ENCODE measurements at places on chromosomes 2 and 18.

DNA sequence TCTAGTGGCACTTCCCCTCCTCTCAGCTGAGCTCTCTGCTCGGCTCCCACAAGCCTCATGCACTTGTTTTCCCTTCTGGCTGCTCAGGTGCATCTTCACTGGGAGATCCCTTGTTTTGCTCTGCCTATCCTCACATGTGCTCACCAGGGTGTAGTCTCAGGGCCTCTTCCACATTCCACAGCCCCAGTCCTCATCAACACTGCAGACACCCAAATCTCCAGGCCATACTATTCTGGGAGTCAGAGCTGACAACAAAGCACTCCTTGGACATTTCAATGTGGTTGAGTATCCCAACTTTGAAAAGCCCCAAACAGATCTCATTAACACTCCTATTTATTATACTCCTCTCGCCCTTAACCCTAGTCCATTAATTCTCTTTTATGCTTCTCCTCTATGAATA lies 71.3 kb downstream of the CCDC93 start:
- no peak for DNase-seq

DNA sequence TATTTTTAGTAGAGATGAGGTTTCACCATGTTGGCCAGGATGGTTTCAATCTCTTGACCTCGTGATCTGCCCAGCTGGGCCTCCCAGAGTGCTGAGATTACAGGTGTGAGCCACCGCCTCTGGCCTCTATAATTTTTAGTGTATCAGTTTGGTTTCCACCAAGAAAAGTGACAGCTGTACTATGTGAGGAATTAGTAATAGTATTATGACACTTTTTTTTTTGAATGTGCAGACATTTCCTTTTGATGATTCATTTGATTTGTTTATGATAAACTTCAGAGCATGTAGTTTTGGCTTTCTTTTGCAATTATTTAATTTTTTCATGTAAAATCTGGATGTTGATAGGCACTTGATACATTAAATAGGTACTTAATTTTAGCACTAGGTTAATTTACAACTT lies 61.5 kb downstream of the PTPN4 start:
- no peak for DNase-seq

GRCh38 chr18:39685303-39685902 lies 2119.8 kb upstream of the CELF4 start:
- no peak for DNase-seq

DNA sequence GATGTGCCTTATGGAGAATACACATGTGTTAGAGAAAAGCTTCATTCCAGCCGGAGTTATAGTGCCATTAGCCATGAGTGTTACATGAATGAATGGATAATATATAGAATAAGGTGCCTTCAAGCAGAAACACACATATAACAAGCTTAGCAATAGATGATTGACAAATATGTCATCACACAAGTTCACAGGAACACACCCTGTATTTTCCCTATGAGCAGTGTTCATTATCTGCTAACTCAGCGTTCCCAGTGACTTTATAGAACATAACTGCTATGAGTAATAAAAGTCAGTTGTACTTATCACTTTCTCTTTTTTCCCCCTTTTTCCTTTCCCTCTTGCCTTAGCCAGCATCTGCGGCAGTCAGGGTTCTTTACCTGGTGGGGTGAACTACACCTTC lies 65.1 kb downstream of the TIMM21 start:
- DNase-seq = no peak

DNA sequence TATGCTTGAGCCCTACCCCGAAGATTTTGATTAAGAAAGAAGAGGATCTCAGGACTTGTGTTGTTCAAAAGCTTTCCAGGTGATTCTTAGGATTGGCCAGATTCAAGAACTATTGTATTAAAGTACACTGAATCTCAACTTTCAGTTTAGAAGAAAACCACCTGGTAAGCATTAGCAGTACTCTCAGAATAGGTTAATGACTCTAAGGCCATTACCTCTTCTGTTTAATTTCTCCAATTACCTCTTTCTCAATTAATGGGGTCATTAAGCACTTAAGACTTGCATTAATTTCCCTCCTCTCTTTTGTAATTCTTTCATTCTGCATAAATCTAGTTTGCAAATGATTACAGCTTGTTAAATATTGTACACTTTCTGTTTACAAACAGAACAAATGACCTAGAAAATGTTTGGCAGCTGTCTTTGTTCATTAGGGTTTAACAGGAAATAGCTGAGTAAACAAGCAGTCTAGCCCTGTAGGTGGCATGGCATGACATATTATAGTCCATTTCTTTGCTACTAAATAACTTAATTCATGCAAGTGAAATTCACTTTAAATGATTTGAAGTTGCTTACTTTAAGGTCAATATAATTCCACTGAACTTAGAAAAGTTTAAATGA lies 20.4 kb upstream of the TDRD15 start:
- DNase-seq = no peak

- DNase-seq = no peak
Measured at GRCh38 chr2:146817613-146818012, 1027.2 kb upstream of the ACVR2A start.

- DNase-seq = no peak
Measured at GRCh38 chr2:121906170-121906569, 150.7 kb downstream of the TSN start.

DNA sequence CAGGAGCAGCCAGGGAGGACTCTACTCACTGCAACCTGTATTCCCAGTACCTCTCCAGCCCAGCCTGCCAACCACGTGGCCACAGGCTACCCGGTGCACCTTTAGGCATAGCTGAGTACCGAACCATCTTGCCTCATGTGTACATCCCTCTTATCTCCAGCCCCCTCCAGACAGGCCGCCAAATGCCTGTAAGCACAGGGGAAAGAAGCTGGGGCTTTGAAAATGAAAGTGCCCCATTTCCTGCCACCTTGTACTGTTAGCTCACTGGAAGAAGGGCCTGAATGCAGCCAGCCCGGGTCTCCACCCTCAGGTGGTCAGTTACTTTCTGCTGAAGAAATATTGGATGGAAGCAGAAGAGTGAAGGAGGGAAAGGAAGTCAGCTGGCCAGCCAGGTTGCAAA lies 27.2 kb upstream of the RFX8 start:
- no peak for DNase-seq

DNA sequence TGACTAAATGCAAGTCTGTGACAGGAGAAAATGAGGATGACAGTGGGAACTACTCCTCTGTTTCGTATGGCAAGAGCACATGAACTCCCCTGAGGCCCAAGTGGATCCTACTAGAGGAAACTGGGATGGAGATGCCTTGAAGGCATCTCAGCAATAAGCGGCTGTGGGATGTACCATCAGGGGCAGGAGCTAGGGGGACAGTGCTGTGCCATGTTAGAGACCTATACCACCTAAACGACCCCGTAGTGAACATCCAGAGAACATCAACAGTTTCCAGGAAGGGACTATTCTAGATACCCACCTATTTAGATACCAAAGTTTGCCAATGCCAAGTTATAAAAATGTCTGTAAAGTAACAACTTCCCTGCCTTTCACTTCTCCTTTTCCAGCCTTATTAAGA lies 860.8 kb upstream of the ACVR2A start:
- no peak for DNase-seq

DNA sequence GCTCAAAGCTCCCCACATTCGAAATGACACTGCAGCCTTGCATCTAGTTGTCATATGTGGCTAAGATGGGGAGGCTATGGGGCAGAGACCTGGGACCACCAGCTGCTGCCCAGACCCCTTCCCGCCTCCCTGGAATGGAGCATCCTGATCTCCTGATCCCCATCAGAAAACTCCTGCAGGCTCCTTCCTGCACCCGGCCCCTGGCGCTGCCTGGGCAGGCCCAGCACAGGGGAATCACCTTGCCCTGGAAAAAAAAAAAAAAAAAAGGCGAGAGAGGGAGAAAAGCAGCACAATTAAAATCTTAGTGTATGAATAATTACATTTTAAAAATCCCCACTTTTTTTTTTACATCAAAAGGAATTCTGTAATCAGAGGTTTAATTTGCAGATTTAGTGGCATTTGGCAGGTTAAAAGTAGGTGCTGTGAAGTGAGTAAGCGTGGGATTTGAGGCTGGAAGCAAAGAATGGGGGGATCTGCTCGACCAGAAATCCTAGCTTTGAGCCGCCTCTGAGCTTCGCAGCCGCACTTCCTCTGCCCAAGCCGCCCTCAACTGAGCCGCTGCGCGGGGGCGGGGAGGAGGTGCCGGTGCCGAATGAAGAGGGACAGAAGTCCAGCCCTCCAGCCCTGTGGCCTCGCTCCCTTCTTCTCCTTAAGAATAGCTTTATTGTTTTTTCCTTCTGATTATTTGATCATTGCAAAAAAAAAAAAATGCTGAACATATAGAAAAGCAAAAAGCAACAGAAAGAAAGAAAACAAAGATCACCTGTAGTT lies 30.0 kb downstream of the THNSL2 start:
- no peak for DNase-seq

- peak; percentile 74 for DNase-seq
Measured at GRCh38 chr2:217360781-217361482, 501.1 kb upstream of the TNP1 start.

- no peak for DNase-seq
Measured at GRCh38 chr2:157182204-157182709, 75.2 kb upstream of the GALNT5 start.

DNA sequence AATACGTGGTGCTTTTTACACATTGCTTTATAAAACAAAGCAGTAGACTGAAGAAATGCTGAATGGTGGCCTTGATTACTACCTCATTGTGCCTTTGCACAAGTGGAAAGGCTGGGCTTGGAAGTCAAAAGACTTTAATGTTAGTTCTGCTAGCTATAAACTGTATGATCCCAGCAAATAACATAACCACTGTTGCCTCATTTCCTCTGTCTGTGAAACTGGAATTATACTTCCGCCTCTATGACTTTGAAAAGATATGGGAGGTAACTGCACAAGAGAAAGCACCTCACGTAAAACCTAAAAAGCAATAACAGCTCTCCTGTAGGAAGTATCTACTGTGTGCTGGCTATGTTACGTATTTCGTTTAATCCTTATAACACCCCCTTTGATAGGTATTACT lies 43.4 kb upstream of the DSC1 start:
- DNase-seq = no peak

DNA sequence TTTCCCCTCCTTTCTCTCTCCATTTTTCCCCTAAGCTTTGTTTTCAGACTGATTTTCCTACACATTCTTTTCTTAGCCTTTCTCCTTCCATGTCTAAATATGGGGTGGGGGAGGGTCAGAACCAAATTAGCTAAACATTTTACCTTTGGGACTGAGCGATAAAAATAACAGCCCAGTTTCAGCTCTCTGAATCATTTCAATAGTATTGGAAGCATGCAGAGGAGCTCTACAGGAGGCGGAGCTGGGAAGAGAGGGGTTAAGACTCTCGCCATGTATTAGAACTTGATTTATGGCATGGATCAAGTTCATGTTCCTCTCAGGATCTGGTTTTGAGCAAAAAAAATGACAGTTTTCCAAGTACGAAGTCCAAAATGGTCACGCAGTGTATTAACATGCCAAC lies 109.1 kb downstream of the CPO start:
- no peak for DNase-seq

GRCh38 chr18:48819781-48820482 lies 130.8 kb downstream of the SMAD7 start:
- DNase-seq = no peak

DNA sequence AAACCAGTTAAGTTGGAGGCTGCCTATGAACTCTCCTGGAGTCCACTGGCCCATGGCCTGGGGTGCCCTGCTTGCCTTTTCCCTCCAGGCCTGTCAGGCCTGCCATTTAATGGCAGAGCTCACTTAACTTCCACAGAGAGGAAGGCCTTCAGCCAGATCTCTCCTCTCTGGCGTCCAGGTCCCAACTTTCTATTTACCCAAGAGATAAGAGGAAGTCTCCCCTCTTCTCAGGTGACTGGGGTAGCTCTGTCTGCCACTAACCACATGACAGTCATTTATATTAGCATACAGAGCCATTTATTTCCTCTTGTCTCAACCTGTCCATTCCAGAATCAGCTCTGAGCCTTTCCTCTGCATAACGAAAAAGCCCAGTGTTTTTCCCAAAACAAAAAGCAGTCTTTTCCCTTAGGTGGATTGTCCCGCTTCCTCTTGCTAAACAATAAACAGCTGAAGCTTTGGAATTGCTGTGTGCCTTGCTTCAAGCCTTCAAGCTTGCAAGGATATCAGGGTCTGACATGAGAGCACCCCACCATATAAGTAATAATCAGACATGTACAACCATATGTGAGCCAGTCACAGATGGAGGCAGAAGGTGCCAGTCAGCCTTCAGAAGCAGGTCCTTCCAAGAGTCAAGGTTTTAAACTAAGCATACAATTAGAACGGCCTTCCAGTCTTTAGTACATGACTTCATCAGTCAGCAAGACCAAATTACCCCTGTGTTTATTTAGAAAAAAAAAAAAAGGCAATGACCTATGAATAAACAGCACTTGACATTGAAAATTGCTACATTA lies 71.2 kb upstream of the STPG4 start:
- DNase-seq = no peak

DNA sequence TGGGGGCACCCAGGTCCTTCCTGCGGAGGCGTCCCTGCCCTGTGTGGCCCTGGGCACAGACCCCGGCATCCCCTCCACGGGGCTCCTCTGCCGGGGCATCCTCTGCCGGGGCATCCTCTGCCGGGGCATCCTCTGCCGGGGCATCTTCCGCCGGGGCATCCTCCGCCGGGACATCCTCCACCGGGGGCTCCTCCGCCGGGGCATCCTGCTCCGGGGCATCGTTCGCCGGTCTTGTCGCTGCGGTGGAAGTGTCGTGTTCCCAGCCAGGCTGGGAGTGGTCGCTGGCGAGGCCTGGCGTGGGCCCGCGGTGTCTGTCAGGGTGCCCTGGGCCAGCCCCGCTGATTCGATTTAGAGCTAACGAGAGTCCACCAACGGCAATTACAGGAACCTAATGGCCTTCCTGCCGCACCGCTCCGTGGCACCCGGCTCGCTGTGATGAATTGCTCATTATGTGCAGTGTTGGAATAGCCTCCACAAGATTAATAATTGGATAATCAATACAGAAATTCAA lies 115.1 kb downstream of the NFATC1 start:
- DNase-seq = no peak

GRCh38 chr2:48341551-48342133 lies 188.3 kb upstream of the STON1 start:
- DNase-seq = no peak

GRCh38 chr2:230643576-230644291 lies 68.9 kb upstream of the CAB39 start:
- no peak for DNase-seq

DNA sequence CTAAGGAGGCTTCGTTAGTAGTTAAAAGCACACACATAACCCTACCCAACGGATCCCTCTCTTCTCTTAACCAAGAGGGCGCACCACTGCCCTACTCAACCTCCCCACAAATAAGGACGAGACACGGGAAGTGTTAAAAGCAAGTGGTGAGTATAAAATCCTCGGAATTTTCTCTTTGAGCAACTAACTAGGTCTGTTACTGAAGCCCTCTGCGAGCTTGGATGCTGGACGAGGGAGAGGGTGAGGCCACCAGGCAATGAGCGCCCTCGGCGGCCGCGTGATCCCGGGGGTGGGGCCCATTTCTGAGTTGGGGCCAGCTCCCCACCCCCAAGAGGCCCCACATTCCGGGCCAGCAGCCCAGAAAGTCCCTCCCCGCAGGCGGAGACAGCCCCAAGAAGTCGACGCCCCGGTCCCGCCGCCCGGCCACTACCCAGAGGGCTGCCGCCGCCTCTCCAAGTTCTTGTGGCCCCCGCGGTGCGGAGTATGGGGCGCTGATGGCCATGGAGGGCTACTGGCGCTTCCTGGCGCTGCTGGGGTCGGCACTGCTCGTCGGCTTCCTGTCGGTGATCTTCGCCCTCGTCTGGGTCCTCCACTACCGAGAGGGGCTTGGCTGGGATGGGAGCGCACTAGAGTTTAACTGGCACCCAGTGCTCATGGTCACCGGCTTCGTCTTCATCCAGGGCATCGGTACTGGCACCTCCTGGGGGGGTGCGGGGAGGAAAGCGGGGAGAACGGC lies at the start of gene CYBRD1:
Gene CYBRD1, plus strand, starts transcription at position 423 of the 736 bp plus-strand sequence. Its CDS starts 72 bp downstream, at position 495.
- DNase-seq = peak; percentile 57

GRCh38 chr2:77831471-77831870 lies 309.3 kb upstream of the LRRTM4 start:
- DNase-seq = no peak
